ENCODE measurements at places on chromosomes 4 and X.

DNA sequence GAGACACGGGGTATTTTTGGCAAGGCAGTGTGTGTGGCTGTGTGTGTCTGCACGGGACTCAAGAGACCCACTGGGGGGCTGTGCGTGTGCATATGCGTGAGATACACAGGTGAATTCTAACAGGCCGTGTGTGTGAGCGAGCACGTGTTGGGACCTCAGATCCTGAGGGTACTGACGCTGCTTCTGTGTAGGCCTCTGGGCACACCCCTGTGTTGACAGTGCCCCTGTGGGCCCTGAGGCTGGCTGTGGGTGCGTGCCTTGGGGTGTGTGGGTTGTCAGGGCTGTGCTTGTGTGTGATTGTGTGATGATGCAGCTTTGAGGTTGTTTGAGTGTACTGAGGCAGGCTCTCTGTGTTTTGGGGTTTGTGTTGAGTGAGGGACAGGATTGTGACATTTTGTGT lies 13.9 kb downstream of the FOXP3 start:
- DNase-seq: no peak

DNA sequence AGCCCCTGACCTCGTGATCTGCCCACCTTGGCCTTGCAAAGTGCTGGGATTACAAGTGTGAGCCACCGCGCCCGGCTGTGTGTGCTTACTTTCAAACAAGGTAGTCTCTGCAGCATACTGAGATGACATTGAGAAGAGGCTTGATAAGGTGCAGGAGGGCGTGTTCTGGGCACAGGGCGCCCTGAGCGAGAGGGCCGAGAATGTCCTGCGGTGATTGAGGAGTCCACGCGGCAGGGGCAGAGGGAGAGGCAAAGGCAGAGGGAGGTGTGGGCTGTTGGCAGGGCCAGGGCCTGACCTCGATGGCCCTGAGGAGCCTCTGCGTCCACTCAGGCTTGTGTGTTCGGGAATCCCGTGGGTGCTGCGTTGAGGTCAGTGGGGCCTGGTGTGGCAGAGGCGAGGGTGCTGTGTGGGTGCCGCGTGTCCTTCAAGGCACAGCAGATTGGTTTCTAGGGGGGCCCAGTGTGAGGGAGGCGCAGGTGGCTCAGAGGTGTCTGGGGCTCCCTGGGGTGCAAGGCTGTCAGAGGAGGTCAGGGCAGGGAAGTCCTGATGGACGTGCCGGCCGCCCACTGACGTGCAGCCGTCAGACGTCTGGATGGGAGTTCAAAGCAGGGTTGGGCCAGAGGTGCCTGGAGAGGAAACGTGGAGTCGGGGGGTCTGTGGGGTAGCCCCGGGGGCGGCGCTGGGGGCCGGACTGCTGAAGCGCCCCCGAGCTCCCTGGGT lies 12.1 kb downstream of the PCGF3 start:
- no peak for DNase-seq

- no peak for DNase-seq
Observed at GRCh38 chr4:94284889-94285288, 57.7 kb downstream of the HPGDS start.

- no peak for DNase-seq
Observed at GRCh38 chr4:15144967-15145295, 142.7 kb downstream of the CPEB2 start.

DNA sequence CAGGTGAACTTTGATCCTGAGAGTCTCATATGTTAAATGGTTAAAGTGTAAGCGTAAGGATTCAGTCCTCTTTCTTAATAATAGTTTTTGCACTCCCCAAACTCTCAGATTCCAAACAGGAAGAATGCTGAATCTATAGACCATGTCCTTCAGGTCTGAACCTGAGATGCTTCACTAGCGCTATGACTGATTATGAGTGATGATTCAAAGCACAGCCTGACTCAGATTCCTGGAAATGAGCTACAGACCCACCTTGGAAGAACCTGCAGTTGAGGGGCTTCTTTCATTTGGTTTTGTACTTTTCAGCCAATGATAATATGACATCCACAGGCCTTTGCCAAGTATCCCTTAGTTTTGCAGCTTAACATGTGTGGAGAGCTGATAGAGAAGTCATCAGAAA lies 1.4 kb downstream of the EDNRA start:
- DNase-seq: no peak

GRCh38 chr4:58070726-58071125 lies 960.5 kb upstream of the IGFBP7 start:
- no peak for DNase-seq

DNA sequence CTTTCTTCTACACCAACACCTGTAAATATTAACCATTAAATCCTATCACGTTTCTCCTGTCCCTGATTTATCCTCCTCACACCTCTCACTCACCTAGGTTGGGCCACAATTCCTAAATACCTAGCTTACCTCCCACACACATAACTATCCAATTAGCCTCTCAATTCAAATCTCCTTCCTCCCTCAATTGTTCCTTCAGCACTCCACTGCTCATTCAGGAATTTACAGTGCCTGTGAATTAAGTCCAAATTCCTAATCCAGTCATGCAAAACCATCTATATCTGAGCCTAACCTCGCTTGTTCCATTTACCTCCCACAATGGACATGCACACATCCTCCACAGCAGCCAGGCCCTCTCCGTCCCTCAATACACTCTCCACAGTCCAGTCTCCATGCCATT lies 17.5 kb downstream of the ANXA5 start:
- no peak for DNase-seq

GRCh38 chr4:21765810-21766407 lies 182.7 kb downstream of the KCNIP4 start:
- no peak for DNase-seq

- peak; percentile 14 for DNase-seq
Observed at GRCh38 chr4:110681381-110681780, 58.5 kb upstream of the PITX2 start.

DNA sequence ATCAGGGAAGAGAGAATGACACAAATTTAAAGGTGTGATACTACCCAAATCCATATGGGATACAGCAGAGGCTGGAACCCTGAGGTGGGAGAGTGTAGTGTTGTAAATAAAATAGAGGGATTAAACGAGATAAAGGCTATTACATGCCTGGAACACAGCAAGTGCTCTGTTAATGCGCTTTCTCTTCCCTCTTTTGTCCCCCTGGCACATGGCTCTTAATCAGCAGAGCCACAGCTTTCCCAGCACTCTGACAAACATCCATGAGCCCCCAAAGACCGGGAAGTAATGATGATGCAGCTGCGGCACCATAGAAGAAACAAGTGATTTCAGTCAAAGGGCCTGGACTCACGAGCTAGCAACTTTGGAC lies 85.9 kb downstream of the RASL11B start:
- no peak for DNase-seq

- DNase-seq: no peak
Observed at GRCh38 chr4:28357990-28358389, 1497.3 kb downstream of the STIM2 start.

DNA sequence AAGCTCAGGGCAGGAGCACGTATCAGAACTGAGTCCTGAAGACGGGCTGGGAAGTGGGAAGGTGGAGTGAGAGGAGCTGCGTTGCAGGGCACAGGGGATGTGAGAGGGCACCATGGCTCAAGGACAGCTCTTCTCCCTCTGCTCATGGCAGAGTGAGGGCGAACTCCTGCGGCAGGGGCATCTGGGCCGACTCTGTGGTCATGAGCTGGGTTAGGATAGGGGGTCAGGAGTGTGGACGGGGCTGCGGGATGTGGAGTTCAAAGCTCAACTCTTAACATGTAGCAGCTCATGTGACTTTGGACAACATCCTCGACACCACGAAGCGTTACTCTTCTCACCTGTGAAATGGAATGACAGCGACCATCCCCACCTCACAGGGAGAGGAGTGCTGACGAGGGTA lies 19.4 kb upstream of the SORCS2 start:
- DNase-seq: no peak

GRCh38 chr4:5893004-5893580 lies at the start of gene CRMP1:
Gene CRMP1 (minus strand): TSS chr4:5893086. CDS start chr4:5892969, 117 bp downstream.
- peak; percentile 21 for DNase-seq

DNA sequence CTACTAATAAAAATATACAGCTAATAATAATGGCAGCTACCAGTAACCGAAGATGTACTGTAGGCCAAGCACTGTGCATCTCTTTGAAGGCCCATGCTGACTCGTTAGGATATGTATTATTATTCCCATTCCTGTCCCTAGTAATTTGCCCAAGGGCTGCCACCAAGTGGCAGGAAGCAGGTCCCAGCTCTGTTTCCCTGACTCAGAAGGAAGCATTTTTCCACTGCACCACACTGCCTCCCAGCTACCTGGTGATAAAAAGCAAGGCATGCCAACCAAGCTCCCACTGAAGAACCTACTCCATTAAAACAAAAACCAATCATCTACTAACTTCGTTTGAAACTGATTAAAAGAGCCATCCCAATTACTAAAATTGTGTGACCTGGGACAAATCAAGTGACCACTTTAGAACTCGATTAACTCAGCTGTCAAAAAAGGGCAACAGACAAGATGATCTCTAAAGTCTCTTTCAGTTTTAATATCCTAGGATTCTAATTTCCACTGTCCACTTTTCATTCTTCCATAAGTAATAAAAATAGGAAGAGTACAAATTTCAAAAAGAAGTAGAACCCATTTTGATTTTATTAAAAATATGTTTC lies 24.3 kb upstream of the PGM2 start:
- peak; percentile 67 for DNase-seq

- no peak for DNase-seq
Observed at GRCh38 chr4:126106658-126107057, 791.9 kb downstream of the FAT4 start.

DNA sequence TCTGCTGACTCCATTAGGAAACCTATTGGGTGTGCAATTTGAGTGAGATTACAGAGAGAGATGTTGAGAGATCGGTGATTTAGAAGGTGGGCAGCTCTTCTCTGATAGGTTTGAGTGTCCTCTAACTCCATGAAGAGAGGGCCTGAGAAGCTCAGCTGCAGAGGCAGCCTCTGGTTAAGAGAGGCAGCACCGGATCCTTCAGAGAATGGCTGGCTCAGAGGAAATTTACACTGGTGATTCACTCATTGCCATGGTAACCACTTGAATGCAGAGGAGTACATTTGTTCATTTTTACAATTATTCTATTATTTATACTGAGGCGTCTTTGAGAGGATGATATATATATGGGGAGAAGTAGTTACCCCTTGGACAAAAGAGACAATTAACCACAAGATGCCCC lies 171.7 kb downstream of the PDGFRA start:
- no peak for DNase-seq

DNA sequence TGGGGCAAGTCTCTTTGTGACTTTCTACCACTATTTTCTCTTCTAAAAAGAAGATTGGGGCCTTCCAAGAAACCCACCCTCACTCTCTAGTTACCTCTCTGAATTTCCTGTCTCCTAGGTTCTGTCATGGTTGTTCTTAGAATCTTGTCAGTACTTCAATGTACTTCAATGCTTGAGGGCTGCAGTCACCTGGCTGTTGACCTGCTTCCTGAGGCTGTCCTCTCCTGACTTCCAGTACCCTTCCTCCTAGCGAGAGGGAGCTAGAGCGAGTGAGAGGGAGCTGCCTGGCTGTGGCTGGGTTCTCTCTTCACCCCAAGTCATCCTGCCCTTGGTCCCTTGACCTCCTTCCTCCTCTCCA lies 17.7 kb downstream of the CD99L2 start:
- no peak for DNase-seq

DNA sequence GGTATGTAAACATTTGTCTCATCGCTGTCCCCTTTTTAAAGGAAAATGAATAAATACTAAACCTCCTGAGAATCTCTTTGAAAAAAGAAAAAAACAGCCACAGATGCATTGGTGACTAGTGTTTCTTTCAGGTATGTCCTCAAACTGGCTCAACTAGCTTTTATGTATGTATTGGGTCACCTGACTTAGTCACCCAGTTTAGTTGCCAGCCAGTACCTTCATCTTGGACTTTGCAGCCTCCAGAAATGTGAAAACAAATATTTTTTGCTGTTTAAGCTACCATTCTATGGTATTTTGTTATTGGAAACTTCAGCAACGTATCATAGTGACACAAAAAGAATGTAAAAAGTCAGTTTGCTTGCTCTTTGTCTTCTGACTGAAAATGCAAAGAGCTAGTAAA lies 1263.5 kb downstream of the FAM133A start:
- no peak for DNase-seq

DNA sequence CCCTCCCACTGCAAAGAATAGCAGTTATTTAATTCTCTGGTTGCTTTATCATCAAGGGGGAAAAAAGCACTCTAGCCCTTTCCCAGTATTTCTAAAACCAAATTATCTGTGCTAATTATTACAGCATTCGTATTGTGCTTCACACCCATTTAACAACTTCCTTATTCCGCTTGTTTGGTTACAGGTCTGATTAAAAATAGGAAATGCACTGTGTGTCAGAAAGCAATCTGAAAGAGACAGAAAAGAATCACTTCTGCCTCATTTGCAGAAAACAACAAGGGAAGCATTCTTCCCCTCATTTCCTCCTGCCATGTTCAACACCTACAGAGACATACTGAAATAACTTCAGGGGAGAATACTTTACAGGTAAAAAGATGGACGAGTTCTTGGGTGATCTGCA lies 114.9 kb upstream of the MAP3K15 start:
- DNase-seq: no peak

GRCh38 chr4:52408471-52408870 lies 250.6 kb downstream of the USP46 start:
- no peak for DNase-seq

GRCh38 chr4:97548943-97549583 lies 594.2 kb downstream of the STPG2 start:
- DNase-seq: no peak

- no peak for DNase-seq
Observed at GRCh38 chrX:10028283-10029104, 61.3 kb downstream of the CLDN34 start.

DNA sequence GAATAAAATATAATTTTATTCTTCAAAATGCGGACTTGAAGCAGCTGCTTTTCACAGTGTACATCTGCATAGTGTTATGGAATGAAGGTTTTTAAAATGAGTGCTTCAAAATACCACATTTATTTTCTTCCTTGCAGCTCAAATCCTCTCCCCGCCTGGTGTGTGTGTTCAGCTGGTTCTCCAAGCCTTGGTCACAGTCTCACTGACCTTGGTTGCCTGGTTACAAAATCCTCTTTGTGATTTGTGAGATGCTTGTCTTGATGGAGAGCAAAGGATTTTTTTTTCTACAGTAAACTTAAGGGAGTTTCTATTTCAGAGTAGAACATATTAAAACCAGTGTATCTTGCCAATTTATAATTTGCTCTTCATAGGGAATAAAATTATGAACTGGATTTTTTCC lies 139.2 kb downstream of the PCDH18 start:
- DNase-seq: no peak

DNA sequence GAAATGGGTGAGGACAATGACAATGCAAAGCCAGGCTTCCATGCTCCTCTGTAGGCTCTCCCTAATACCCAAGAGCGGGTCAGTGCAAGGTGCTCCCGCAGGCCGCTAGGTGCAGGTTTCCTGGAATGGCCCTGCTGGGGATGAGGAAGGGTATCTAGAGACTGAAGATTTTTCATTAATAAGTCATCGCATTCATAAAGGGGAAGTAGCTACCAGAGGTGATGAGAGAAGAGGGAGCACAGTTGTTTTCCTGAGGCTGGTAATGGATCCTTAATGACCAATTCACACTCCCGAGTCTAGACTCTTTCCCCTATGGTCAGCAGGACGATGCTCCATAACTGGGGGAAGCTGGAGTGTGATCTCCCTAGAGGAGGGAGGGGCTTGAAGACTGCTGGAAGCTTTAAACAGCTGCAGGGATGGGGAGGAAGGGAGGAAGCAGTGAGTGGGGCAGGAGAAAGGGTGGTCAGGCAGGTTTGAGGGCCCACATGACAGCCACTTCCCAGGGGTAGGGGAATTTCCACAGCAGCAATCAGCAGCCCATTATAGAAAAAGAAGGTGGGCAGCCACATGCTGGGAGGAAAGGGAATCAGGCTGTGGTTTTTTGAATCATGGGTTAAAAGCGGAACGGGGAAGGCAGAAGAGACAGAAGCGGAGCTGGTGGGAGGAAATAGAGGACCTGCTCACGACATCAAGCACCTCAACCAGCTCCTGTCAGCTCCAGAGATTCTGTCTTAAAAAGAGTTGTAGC lies 10.2 kb upstream of the ATP6AP2 start:
- DNase-seq: no peak
